ENCODE measurements at places on chromosomes 2 and 18.
A peak's percentile ranks its signal among the peaks of the same experiment; 100 is the strongest.

- no peak for DNase-seq
Observed at GRCh38 chr18:7619676-7620075, 52.6 kb downstream of the PTPRM start.

GRCh38 chr2:169946092-169946491 lies 118.8 kb downstream of the UBR3 start:
- DNase-seq: no peak

DNA sequence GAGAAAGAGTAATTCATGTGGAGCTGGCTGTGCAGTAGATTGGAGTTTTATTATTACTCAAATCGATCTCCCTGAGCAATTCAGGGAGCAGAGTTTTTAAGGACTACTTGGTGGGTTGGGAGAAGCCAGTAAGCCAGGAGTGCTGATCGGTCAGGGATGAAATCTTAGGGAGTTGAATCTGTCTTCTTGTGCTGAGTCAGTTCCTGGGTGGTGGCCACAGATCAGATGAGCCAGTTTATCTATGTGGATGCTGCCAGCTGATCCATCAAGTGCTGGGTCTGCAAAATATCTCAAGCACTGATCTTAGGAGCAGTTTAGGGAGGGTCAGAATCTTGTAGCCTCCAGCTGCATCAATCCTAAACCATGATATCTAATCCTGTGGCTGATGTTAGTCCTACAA lies 17.0 kb upstream of the UGT1A8 start:
- DNase-seq: no peak

DNA sequence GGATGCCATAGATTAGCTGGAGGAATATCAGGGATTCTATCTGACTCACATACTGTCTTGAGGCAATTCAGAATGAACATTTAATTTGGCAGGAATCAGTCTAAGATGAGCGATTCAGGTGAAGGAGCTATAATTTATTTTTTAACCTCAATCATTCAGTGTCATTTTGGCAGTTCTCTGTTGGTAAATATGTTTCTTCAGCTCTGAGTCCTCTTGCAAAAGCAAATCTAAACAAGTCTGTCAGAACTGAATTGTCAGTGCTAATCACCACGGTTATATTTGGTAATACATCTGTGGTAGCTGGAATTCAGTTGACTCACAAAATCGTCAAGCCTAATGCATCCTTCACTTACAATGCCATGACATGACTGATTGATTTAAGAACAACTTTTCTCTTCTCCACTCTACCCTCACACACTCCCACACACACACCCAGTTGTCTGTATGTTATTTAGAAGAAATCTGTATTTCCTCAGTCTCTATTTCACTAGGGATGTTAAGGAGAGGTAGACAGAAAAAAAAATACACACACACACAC lies 516.6 kb upstream of the NXPH2 start:
- no peak for DNase-seq

DNA sequence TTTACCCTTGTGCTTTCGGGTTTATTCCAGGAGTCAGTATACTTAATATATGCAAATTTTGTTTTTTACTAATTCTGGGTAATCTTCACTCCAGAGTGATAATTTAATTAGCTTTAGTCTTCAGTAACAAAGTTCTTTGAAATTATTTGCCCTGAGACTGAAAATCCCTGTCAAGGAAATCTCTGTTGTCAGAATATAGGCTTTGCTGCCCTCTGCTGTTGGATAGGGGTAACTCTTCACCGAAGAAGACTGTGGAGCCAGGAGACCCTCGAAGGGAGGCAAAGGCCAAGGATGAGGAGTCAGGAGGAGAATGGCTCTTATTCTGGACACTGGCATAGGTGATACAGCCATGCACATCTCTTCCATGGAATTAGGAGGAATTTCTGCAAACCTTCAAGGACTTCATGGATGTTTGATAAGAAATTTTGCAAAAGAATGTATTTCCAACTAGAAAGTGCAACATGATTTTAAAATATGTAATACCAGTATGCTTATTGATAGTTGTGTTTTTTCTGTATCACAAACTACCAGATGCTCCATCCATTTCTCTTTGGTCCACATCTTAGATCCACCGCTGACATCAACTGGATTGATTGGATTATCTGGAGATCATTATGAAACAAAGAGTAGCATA lies 182.3 kb downstream of the RDH14 start:
- peak; percentile 59 for DNase-seq

DNA sequence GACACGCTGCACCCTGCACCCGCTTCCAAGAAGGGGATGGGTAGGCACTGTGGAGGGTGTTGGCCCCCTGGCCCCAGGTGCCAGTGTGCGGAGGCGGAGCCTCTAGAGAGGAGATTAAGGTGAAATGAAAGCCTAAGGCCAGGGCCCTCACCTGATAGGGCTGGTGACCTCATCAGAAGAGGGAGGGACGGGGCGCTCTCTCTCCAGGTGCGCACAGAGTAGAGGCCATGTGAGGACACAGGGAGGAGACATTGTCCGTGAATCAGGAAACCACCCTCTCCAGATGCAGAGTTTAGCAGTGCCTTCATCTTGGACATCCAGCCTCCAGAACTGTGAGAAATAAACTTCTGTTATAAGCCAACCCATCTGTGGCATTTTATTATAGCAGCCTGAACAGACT lies 62.3 kb downstream of the PSMG2 start:
- DNase-seq: no peak

DNA sequence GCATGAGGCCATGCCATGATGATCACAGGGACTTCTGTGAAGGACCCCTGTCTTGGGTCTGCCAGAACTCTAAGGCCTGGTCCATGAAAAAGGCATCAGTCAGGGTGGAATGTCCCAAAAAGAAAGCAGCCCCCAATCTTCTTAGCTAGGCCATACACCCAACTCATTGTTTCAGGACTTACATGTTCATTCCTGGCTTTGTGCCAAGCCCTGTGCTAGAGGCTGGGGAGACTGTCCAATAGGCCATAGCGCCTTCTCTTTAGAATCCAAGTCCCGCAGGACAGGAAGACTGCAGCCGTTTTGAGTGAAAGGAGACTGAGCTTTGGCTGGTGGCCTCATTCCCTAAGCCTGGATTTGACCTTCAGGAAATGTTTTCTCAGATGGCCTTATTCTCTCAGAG lies 247.3 kb downstream of the PRKCE start:
- no peak for DNase-seq

DNA sequence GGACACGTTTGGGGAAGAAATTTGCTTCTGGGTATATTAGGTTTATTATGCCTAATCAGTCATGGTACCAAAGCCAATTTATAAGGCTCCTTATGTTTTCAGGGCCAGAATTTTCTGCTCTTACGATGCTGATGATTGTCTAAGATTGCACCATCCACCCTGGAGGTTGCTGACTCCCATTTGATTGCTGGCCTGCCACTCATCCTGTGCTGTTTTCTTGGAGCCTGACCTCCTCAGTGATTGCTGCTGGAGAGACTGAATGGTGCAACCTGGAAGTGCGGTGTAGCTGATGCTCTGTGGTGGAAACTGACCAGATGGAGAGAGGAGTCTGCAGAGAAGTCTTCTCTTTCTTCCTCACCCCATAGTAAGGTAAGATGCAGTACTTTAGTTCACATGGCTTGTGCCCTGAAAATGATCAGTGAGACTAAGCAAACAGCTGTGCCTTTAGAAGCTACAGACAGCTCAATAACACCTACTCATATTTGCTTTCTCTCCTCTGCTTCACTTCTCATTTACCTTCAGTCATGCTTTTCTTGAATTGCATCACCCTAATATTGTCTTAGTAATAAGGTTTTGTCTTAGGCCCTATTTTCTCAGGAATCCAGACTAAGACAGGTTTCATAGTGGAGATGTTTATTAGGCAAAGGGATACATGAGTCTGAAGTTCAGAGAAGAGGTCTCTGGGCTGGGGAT lies 17.4 kb downstream of the ZNF24 start:
- DNase-seq: no peak

DNA sequence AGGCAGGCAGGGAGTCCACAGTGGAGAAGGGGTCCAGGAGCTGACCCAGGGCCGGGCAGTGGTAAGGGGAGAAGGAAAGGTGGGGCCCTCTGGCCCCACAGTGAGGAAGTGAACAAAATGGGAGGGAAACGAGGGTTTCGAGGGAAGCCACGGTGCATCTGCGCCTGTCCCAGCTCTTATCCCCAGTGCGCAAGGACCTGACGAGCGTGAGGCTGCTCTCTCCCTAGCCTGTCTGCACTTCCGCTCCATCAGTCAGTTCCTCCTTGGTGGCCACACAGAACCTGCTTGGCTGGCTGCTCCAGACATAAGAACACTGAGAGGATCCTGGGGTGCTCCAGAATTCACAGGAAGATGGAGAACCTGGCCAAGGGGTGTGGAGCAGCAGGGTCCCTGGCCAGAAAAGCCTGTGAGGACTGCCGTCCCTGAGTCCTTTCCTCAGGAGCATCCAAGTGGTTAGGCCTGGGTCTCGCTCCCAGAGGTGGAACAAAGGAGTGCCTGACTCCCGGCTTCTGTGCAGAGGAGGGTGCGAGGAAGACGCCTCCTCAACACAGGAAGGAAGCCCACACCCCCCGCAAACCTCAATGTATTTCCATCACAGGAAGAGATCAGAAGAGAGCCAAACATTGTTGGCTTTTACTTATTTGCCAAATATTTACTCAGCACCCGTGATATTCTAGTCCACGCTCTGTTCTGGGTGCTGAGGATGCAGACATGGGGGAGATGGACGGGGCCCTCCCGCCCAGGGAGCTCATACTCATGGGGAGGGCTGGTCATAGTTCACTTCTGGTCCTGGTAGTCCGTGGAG lies 43.7 kb upstream of the SEMA4C start:
- no peak for DNase-seq

DNA sequence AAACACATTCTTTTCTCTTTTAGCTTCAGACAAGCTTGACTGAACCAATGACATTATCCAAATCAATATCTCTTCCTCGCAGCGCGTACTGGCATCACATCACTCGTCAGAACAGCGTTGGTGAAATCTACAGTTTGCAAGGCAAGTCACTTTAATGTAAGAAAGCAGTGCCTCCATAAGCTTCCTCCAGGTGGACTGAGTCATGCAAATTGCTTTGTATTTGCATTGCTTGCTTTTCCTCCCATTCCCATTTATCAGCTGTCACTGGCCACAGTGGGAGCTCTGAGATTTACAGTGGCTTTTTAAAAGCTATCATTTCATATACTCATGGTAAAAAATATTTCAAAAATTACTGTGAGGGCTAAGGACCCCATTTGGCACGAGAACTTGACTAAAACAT lies 189.9 kb downstream of the CD226 start:
- no peak for DNase-seq

DNA sequence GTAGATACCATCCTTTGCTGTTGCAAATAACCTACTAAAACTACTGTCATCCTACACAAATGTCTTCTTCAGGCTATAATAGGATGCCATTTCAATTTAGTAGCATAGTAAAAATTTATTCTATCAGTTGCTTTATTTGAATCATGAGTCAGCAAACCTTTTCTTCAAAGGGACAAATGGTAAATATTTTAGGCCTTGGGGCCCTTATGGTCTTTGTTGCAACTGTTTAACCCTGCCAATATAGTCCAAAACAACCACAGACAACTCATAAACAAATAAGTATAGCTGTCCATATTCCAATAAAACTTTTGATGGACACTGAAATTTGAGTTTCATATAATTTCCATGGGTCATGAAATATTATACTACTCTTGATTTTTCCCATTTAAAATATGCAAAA lies 54.0 kb upstream of the CCBE1 start:
- no peak for DNase-seq

DNA sequence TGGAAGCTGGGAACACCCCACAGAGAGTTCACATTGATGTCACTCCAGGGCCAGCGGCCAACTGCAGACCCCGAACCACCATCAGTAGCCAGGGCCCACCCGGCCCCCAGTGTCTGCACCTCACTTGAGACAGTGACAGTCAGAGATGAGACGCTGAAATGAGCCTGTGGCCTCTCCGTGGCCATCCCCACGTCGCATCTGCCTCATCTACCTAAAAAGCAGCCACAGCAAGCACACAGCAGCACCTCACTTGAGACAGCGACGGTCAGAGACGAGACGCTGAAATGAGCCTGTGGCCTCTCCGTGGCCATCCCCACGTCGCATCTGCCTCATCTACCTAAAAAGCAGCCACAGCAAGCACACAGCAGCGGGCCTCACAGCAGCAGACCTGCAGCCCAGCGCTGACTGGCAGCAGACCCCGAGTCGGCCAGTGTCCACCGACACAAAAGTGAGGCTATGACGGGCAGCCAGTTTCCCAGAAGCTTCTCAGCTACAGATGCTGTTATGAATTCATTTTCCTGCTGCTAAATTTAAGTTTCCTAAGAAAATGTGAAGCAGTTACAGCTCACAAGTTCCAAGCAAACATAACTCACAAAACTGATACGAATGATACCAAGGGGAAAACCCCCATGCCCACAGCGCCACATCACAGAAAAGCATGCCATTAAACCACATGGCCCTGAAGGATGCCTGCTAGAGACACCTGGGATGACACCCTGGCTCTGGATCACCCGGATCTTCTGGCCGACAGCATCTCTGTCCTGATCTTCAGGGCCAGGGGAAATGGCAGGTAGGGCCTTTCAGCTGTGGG lies 27.7 kb downstream of the SNORC start:
- DNase-seq: no peak

DNA sequence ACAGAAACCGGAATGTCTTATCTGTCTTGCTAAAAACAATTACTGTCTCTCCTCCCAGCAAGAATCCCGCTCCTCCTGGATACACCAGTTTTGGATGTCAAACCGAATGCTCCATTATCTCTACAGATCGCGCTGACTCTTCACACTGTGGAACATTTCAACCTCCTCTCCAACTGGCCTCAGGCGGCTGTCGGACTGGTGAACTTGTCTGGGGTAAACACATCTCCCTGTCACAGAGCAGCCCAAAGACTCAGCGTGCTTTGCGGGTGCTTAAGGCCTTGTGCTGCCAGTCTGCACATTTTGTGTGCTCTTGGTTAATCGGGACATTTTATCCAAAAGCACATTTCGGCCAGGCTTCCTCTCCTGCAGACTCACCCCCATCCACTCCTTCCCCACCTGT lies 173.1 kb downstream of the ICOS start:
- no peak for DNase-seq

GRCh38 chr2:151996243-151997003 lies 102.4 kb downstream of the CACNB4 start:
- no peak for DNase-seq

- DNase-seq: peak; percentile 19
Observed at GRCh38 chr18:10565835-10566234, 40.0 kb downstream of the NAPG start.

- peak; percentile 79 for DNase-seq
Observed at GRCh38 chr2:201939453-201939941, 94.2 kb upstream of the FZD7 start.

DNA sequence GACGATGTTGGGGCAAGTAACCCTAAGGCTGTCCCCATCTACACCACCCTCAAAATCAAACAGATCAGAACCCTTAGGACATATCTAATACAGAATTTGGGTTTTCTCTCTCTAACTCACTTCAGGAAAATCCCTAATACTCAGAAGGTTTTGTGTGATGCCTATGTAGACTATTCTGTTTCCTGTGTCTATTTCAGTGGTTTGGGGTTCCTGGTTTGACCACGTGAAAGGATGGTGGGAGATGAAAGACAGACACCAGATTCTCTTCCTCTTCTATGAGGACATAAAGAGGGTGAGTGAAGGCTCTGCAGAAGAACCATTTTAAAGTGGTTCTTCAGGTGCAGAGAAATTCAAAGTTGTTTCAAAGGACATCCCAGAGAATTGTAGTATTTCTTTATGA lies 16.3 kb downstream of the SULT1C2 start:
- DNase-seq: no peak

- peak; percentile 64 for DNase-seq
Observed at GRCh38 chr2:1886405-1886992, 142.2 kb upstream of the PXDN start.

GRCh38 chr2:217325816-217326215 lies 466.0 kb upstream of the TNP1 start:
- DNase-seq: no peak

- no peak for DNase-seq
Observed at GRCh38 chr18:79062806-79063205, 6.4 kb upstream of the ATP9B start.

All from retina (tissue), 1 donor.